MCF 10A (cell line): ENCODE measurements at places on chromosomes 7 and 10. TPM values are rescaled to one million over a fixed set of nuclear protein-coding genes. Genes with fewer than 3 reads are reported as not detected.

The SEC23IP gene
- 60.5 and 64.9 TPM in 2 replicates for total RNA-seq

The ZRANB1 gene
- 17.8 and 23.2 TPM in 2 replicates for total RNA-seq

DNA sequence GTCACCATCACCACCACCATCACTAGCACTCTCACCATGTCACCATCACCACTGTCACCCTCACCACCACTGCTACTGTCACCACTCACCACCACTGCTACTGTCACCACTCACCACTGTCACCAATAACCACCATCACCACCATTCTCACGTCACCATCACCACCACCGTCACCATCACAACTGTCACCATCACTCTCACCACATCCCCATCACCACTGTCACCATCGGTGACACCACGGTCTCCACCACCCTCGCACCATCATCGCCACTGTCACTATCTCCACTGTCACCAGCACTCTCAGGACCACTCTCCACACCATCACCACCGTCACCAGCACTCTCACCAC is 130.4 kb downstream of the MAD1L1 start:
- peaks cover 8% of the 10 kb centered on the region for H3K4me1 ChIP-seq
- no peak overlapping the region for H3K27ac ChIP-seq
- H3K36me3 ChIP-seq = no peaks in the 10 kb centered on the region
- DNase-seq = no peak

GRCh38 chr7:27346531-27347275 is 104.1 kb downstream of the EVX1 start:
- DNase-seq = peak; percentile 74
- H3K36me3 ChIP-seq = no peaks in the 10 kb centered on the region
- H3K4me1 ChIP-seq = peaks cover 5% of the 10 kb centered on the region
- no peaks in the 10 kb centered on the region for H3K27me3 ChIP-seq

- peak overlapping the region; percentile 46 for H3K27ac ChIP-seq
- H3K4me1 ChIP-seq = peaks cover 39% of the 10 kb centered on the region
- H3K27me3 ChIP-seq = no peaks in the 10 kb centered on the region
- no peak for DNase-seq
- no peak overlapping the region for H3K4me3 ChIP-seq
Measured at GRCh38 chr10:22623633-22624253, 90.6 kb downstream of the PIP4K2A start.

GRCh38 chr7:83486536-83486935 is 162.4 kb downstream of the SEMA3E start:
- no peak overlapping the region for H3K27ac ChIP-seq
- peak; percentile 53 for DNase-seq
- H3K4me3 ChIP-seq = no peak overlapping the region
- no peaks in the 10 kb centered on the region for H3K36me3 ChIP-seq
- peaks cover 29% of the 10 kb centered on the region for H3K4me1 ChIP-seq
- no peaks in the 10 kb centered on the region for H3K27me3 ChIP-seq

DNA sequence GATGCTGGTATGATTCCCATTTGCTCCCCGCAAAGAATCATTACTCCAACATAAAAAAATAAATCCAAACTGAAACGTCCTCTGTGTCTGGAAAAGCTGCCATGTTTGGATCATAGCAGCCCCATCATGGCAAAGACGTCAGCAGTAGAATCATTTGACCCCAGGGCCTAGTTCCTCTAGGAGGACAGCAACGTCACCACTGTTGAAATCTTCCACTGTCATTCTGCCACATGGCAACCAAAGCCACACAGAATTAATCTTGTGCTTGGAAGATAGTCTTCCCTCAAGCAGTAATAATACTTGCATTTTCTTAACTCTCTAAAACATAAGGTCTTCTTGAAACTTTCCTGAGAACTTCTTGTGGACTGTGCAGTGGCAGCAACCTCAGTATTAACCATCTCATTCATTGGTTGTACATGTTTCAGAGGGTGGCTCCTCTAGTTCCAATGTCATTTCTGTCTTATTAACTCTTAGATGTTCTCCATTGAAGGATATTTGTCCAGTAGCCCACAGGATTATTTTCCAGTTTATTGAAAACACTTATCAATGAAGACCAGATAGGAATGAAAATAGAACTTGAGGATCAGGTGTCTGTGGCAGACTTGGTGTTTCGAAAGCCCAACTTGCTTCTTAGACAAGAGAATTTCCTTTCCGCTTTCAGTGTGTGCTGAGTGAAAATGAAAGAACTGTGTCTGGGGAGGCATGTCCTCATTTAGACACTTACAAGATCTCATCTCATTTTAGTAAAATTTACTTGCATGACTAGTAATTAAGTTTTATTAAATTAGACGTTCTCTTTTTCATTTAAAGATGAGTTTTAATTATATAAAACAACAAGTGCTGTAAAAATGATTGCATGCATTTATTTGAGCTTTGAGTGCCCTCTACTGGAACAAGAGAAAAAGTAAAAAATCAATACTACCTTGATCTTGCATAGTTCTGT is 28.9 kb upstream of the INHBA start:
- no peaks in the 10 kb centered on the region for H3K4me1 ChIP-seq
- H3K4me3 ChIP-seq = no peak overlapping the region
- peak; percentile 26 for DNase-seq
- no peaks in the 10 kb centered on the region for H3K36me3 ChIP-seq
- peaks cover 17% of the 10 kb centered on the region for H3K27me3 ChIP-seq
- H3K27ac ChIP-seq = no peak overlapping the region

- no peaks in the 10 kb centered on the region for H3K36me3 ChIP-seq
- no peak overlapping the region for H3K27ac ChIP-seq
- no peaks in the 10 kb centered on the region for H3K4me1 ChIP-seq
- H3K27me3 ChIP-seq = no peaks in the 10 kb centered on the region
Measured at GRCh38 chr10:106457522-106457921, 707.0 kb downstream of the SORCS1 start.

DNA sequence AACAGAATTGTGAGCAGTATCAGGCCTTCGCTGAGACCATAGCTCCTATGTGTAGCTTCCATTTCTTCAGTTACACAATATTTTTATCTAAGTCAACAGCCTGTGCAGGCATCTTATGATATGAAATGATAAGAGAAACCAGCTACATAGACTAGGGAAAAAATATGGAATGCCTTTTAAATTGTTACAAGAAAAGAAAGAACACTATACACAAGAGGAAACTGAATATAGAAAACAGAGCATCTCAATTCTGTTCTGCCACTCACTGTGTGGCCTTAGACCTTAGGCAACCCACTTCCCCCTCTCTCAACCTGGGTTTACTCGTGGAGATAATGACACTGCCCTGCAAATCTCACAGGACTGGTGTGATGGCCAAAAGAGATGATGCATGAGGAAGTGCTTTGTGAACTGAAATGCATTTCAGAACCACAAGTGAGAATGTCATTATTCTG is 132.9 kb downstream of the LRRN3 start:
- H3K36me3 ChIP-seq = no peaks in the 10 kb centered on the region
- no peak for DNase-seq
- H3K4me1 ChIP-seq = no peaks in the 10 kb centered on the region
- no peaks in the 10 kb centered on the region for H3K27me3 ChIP-seq
- H3K4me3 ChIP-seq = no peak overlapping the region
- H3K27ac ChIP-seq = no peak overlapping the region

- no peak overlapping the region for H3K27ac ChIP-seq
- no peaks in the 10 kb centered on the region for H3K36me3 ChIP-seq
- no peak for DNase-seq
- H3K4me1 ChIP-seq = peaks cover 5% of the 10 kb centered on the region
Measured at GRCh38 chr10:10726101-10726500, 291.6 kb upstream of the CELF2 start.

- no peak overlapping the region for H3K27ac ChIP-seq
- H3K4me3 ChIP-seq = no peak overlapping the region
- no peak for DNase-seq
- H3K4me1 ChIP-seq = peaks cover 26% of the 10 kb centered on the region
Measured at GRCh38 chr10:91191584-91191919, 28.9 kb upstream of the PCGF5 start.

DNA sequence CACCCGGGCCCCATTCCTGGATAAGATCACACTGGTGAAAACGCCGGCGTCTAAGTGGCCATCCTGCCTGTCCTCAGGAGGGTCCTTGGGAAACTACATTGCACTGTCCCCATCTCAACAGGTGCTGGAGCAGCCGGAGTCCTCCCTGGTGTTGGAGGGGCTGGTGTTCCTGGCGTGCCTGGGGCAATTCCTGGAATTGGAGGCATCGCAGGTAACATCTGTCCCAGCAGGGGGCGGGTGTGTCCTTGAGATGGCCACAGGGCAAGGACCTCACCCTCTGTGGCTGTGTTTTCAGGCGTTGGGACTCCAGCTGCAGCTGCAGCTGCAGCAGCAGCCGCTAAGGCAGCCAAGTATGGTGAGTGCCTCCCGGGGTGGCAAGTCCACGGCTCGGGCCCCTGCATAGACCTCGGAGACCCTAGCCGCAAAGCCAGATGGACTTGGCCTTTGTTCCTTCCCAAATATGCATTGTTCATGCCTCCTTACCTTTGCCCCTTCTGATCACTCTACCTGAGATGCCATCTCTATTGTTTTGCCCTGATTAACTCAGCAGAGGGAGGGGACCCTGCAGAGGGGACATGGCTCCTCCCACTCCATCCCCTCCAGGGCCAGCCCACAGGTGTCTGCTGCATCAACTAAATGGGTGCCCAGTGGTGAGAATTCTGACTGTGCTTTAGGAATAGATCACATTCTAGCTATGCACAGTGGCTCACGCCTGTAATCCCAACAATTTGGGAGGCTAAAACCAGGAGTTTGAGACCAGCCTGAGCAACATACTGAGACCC is 23.8 kb downstream of the ELN start:
- peak; percentile 56 for DNase-seq
- H3K27me3 ChIP-seq = peaks cover 28% of the 10 kb centered on the region
- H3K27ac ChIP-seq = no peak overlapping the region
- H3K36me3 ChIP-seq = no peaks in the 10 kb centered on the region
- no peak overlapping the region for H3K4me3 ChIP-seq

DNA sequence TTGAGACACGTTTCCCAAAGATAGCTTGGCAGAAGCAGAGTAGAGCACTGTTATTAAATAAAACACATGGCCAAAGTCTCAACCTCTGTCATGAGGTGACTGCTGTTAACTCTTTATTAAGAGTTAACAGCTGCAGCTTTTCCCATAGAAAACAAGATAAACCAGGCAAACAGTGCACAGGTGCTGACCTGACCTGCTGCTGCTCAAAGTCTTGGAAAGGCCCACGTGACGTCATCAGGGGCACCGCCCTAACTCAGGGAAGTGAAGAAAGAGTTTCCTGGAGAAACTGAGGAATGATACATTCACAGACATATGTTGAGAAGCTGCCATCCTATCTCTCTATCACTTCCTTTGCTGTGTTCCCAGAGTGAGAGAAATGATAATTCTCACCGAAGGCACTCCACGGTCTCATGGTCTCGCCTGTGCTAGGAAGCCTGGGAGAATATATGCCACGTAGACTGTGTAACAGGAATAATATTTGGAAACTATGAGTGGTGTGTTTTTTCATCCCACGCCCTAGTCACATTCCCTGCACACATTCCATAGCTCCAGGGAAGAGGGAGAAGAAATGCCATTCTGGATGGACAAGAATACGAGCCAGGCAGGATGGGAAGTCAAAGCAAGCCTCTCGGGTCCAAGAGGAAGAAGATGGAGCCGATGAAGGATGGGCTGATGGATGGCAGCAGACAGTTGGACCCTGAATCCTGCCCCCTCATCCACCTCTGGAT is 146.2 kb upstream of the NFE2L3 start:
- H3K4me3 ChIP-seq = no peak overlapping the region
- H3K36me3 ChIP-seq = peaks cover 6% of the 10 kb centered on the region
- H3K27ac ChIP-seq = no peak overlapping the region
- peaks cover 11% of the 10 kb centered on the region for H3K27me3 ChIP-seq
- no peaks in the 10 kb centered on the region for H3K4me1 ChIP-seq
- no peak for DNase-seq

DNA sequence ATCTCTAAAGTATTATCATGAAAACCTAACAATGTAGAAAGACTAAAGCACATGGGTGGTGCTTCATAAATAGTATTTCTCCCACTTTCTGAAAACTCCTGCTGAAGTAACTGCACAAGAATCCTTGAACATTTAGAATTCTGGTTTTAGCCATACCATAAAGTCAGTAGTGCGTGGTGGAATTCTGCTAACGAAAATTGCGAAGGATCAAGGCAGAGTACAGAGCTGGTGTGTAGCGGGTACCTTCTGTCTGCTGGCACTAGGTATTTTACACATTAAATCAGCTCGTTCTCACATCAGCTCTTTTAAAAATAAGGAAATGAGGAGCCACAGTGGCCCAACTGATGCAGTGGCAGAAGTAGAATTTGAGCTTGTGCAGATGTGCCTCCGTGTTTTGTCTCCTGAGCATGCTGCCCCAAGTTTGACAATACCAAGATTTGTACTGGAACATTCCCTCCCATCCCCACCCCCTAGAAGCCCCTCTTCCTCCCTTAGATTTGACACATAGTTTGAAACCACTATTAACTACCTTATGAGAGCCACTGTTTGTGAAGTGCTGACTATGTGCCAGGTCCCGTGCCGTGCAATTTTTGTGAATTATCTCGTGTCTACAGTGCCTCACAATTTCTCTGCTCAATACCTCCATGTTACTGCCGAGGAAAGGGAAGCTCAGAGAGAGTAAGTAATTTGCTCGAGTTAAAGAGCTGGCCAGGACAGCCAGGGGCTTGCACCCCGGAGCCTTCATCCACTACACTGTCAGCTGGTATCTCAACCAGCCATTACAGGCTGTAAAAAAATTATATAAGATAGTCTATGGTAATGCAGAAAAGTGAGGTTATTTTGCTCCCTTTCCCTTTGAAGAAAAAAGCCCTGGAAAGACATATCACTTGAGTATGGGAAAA is 66.9 kb downstream of the EGFR start:
- no peak for DNase-seq
- H3K36me3 ChIP-seq = peaks cover 73% of the 10 kb centered on the region
- H3K27me3 ChIP-seq = no peaks in the 10 kb centered on the region
- H3K27ac ChIP-seq = peak overlapping the region; percentile 54

- H3K27ac ChIP-seq = no peak overlapping the region
- DNase-seq = no peak
- no peaks in the 10 kb centered on the region for H3K4me1 ChIP-seq
- H3K4me3 ChIP-seq = no peak overlapping the region
Measured at GRCh38 chr10:80702143-80702542, 164.4 kb downstream of the SH2D4B start.

- H3K27me3 ChIP-seq = no peaks in the 10 kb centered on the region
- H3K4me3 ChIP-seq = no peak overlapping the region
- H3K4me1 ChIP-seq = peaks cover 8% of the 10 kb centered on the region
- no peak overlapping the region for H3K27ac ChIP-seq
- H3K36me3 ChIP-seq = peaks cover 7% of the 10 kb centered on the region
- DNase-seq = no peak
Measured at GRCh38 chr7:112149734-112150133, 56.5 kb downstream of the DOCK4 start.
